ENCODE measurements at places on chromosomes 2 and 18. TPM values are rescaled to one million over a fixed set of nuclear protein-coding genes. Genes with fewer than 3 reads are reported as not detected.

DNA sequence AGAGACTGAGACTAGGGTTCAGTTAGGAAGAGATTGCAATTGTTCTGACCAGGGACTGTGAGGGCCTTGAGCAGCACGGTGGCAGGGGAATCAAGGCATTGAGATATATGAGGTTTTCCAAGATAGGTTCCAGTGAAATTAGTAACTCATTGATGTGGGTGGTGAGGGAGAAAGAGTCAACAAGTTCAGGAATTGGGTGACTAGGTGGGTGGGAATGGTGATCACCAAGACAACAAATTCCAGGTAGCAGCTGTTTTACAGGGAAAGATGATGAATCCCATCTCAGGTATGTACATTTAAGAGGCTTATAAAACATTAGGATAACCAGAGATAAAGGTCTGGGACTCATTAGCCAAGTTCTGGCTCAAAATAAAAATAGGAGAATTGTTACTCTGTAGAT lies 251.5 kb upstream of the MGAT5 start:
- peaks cover 2% of the 10 kb centered on the region for H3K27me3 ChIP-seq
- no peaks in the 10 kb centered on the region for H3K36me3 ChIP-seq
- H3K4me1 ChIP-seq = no peaks in the 10 kb centered on the region
- no peak overlapping the region for H3K27ac ChIP-seq
- H3K4me3 ChIP-seq = no peak overlapping the region

GRCh38 chr2:67346718-67347407 lies 50.3 kb upstream of the ETAA1 start:
- no peak overlapping the region for H3K27ac ChIP-seq
- no peaks in the 10 kb centered on the region for H3K4me1 ChIP-seq
- H3K27me3 ChIP-seq = no peaks in the 10 kb centered on the region
- H3K4me3 ChIP-seq = no peak overlapping the region

DNA sequence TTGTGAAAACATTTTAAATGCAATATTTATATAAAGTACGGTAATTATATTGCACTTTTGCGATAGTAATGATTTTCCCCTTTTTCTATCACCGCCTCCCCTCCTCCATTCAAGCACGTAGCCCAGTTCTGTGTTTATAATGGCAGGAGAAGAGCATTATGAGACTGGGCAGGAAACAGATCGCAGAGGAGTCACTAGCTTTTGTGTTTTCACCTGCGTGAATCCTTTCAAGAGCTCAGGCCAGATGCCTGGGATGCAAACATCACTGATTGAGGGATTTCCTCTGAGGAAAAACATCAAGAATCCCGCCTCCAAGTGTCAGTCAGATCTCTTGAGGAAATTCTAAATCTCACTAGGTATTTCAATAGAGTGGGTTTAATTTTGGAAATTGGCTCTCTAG lies 178.4 kb upstream of the FN1 start:
- H3K36me3 ChIP-seq = no peaks in the 10 kb centered on the region
- peak overlapping the region; percentile 81 for H3K27ac ChIP-seq
- H3K27me3 ChIP-seq = no peaks in the 10 kb centered on the region
- DNase-seq = no peak
- H3K4me3 ChIP-seq = peak overlapping the region; percentile 35

GRCh38 chr2:158598862-158599517 lies 142.2 kb downstream of the PKP4 start:
- no peaks in the 10 kb centered on the region for H3K27me3 ChIP-seq
- H3K36me3 ChIP-seq = no peaks in the 10 kb centered on the region
- peak overlapping the region; percentile 21 for H3K27ac ChIP-seq
- H3K4me3 ChIP-seq = no peak overlapping the region
- peaks cover 11% of the 10 kb centered on the region for H3K4me1 ChIP-seq
- DNase-seq = no peak

GRCh38 chr2:7034303-7034702 lies 117.1 kb downstream of the RNF144A start:
- H3K4me1 ChIP-seq = peaks cover 33% of the 10 kb centered on the region
- peaks cover 73% of the 10 kb centered on the region for H3K36me3 ChIP-seq
- H3K27me3 ChIP-seq = peaks cover 21% of the 10 kb centered on the region

DNA sequence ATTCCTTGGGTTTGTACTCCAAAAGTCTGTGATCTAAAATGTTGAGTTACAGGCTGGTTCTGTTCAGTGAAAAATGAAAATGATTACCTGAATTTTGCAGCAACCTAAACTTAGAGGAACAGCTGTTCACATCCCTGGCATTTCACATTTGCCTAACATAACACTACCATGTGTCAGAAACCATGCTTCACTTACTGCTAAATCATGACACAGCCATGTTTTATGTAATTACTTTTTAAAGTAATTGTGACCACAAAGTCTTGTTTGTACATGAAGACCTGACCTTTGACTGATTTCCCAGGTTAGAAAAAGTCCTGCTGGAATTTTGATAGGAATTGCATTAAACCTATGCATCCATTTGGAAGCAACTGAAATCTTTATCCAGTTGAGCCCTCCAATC lies 79.1 kb downstream of the FAM168B start:
- no peak overlapping the region for H3K27ac ChIP-seq
- peaks cover 4% of the 10 kb centered on the region for H3K36me3 ChIP-seq
- no peak overlapping the region for H3K4me3 ChIP-seq
- no peak for DNase-seq
- H3K27me3 ChIP-seq = peaks cover 9% of the 10 kb centered on the region

DNA sequence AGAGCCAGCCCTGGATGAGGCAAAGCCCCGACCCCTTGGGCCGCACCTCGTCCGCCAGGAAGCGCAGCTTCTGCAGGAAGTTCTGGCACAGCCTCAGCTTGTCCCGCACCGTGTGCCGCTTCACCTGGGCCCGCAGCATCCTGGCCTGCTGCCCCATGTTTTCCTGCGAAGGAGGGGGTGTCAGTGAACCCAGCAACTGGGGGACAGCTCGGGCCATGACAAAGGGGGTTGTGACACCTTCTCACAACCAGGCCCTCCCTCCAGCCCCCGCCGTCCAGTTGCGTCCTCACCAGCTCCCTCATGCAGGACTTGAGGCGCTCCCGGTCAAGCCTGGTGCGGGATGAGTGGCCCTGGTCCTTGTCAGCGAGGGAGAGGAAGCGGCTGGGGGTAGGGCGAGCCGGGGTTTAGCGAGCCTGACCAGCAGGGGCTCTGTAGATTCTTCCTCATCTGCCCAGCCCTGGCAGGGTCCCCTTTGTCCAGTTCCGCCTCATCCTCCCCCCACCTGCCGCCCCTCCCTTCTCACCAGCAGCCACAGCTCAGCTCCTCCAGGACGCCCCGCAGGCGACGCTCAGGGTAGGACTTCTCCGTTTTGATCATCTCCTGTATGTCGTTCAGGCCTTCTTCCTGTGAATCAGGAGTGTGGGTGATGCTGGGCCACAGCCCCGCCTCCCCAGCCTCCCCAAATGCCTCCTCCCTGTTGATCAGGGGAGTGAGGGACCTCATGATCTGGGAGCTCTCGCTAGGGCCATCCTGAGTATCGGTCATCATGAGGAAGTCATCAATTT lies 606 bp downstream of the OTOF start:
- H3K4me1 ChIP-seq = peaks cover 3% of the 10 kb centered on the region
- H3K27ac ChIP-seq = no peak overlapping the region
- H3K36me3 ChIP-seq = no peaks in the 10 kb centered on the region
- no peak for DNase-seq

DNA sequence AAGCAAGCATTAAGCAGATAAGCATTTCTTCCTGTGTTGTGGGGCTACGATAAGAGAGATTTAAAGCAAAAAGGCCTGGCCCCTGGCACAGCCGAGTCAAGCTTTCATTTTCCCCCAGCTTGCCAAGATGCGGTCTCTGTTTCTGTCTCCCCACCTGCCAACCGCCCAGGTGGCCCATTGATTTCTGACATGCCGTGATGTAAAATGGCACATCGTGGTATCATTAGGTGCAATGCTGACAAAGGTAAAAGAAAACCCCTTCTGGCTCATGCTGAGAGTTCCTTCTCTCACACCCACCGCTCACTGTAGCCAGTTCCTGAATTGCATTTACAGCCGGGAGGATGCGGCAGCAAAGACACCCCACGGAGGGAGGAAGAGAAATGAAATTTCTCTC lies 62.8 kb downstream of the BOD1L2 start:
- H3K4me3 ChIP-seq = peak overlapping the region; percentile 12
- no peaks in the 10 kb centered on the region for H3K27me3 ChIP-seq
- H3K4me1 ChIP-seq = peaks cover 20% of the 10 kb centered on the region
- DNase-seq = peak; percentile 7
- H3K27ac ChIP-seq = no peak overlapping the region

DNA sequence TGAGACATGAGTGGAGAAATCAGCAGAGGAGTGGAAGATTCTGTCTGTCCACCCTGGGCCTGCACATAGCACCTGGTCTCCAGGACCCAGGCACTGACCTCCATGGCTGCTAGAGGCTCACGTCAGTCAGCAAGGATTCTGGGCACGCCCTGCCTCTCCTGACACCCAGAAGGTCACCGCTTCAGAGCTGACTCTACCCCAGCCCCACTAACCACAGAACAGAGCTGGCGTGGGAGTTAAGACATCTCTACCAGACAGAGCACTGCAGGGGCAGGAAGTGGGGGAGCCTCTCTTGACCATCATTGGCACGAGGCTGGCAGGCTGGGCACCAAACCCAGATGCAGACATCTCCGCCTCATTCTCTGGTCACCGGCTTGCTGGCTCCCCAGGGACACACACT lies 3.0 kb downstream of the ADCY3 start:
- H3K4me3 ChIP-seq = peak overlapping the region; percentile 95
- H3K27ac ChIP-seq = no peak overlapping the region
- peaks cover 14% of the 10 kb centered on the region for H3K36me3 ChIP-seq
- H3K4me1 ChIP-seq = peaks cover 36% of the 10 kb centered on the region
- no peak for DNase-seq

GRCh38 chr2:106039634-106040315 lies 154.3 kb downstream of the UXS1 start:
- H3K4me1 ChIP-seq = no peaks in the 10 kb centered on the region
- no peak for DNase-seq
- H3K27ac ChIP-seq = no peak overlapping the region
- no peak overlapping the region for H3K4me3 ChIP-seq
- no peaks in the 10 kb centered on the region for H3K36me3 ChIP-seq

DNA sequence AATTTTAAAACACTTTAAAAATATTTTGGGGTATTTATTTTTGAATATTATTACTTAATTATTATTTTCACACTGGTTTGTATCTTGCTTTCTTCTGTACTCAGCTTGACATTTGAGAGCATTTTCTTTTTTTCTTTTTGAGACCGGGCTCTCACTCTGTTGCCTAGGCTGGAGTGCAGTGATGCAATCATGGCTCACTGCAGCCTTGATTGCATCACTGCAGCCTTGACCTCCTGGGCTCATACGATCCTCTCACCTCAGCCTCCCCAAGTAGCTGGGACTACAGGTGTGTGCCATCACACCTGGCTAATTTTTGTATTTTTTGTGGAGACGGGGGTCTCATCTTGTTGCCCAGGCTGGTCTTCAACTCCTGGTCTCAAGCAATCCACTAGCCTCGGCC lies 79.9 kb upstream of the DLX2 start:
- H3K4me3 ChIP-seq = no peak overlapping the region
- H3K36me3 ChIP-seq = no peaks in the 10 kb centered on the region
- H3K27me3 ChIP-seq = no peaks in the 10 kb centered on the region
- no peak for DNase-seq

UPP2 gene
- not detected for total RNA-seq

IL36A gene
- total RNA-seq = not detected

UGT1A7 gene
- not detected for total RNA-seq

DUSP2 gene
- not detected for total RNA-seq

COPS7B gene
- total RNA-seq = 55.6 TPM

SOS1 gene
- 35.3 TPM for total RNA-seq

BCL11A gene
- 9.6 TPM for total RNA-seq

SCN7A gene
- 6.3 TPM for total RNA-seq

ABCB11 gene
- 1.9 TPM for total RNA-seq
